GF-D8 (cell line): ENCODE measurements at places on chromosomes 4 and X.

GRCh38 chr4:48570646-48571220, 80.7 kb downstream of the ZAR1 start:
- no peak for DNase-seq

DNA sequence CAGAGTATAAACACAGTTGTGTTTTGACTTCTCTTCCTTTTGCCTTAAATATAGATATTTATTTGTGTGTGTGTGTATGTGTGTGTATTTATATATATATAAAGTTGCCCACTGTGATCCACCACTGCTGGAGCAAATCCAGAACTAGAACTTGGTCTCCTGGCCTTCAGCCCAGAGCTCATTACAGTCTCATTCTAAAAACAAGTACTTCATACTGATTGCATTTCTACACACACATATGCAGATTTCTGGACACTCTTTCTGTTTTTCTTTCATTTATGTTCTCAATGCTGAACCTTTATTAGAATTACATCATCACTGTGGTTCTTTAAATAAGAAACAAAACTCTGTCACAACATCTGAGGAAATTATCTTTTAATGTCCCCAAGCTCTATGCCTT, 381 bp downstream of the TXK start:
- DNase-seq = no peak

DNA sequence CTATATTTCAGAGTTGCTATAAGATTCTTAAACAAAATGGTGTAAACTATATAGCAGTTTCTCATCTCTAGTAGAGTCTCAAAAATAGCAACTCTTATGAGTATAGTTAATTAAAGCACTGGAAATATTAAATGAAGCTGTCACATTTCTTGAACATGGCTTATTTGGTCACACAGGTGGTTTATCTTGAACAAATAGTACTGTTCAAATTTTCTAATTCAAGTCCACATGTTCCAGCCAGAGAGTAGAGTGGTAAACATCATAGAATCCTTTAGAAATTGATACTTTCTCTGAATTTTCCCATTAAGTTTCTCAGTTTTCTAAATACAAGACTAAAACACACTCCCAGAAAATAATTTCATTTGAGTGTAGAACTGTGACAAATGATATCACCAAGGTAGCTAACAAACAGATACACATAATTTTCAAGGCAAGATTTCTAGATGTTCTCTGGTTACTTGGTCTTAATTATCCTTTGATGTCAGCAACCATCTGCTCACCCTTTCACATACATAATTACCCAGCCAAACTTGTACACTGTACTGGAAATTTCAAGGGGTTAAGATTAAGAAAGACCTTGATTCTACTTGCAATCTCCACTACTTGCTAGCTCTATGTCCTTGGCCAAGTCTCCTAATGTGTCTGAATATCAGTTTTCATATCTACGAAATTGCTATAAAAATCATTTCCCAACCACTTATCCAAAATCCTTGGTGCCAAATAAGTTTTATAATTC, 24.3 kb upstream of the PAK3 start:
- DNase-seq = no peak

DNA sequence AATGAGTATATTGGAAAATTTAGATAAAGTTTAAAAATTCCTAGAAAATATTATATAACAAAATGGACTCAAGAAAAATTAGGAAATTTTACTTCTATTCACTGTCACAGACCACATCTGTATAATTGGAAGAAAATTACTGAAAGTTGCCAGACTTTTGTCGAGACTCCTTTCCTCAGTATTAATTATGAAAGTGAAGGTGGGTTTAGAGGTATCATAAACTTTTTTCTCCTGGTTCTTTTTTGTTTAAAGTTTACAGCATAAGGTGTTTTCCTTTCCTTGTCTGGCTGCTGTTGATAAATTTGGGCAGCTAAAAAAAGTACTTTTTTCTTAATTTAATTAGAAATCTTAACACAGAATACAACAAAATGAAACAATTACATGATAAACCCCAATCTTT, 6.7 kb upstream of the TEX13D start:
- no peak for DNase-seq

DNA sequence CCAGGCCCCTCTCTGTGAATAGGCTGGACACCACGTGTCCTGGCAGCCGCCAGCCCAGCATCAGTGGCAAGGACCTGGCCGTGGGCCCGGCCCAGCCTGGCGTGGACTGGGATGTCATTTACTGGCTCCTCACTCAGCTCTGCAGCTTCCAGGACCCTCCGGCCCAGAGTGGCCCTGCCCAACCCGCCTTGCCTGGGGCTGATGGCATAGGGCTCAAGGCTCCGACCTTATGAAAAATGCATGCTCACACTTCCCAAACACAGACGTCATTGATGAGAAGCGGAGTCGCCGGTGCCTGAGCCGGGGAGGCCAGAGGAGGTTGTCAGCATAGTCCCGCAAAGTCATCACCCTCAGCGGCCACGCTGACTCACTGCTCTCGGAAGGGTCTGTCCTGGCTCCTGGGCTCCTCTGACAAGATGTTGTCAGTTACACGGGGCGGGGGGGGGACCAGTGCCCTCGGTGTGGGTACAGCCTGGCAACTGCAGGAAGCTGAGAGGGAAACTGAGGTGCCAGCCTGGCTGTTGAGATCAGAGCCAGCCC, 14.3 kb downstream of the CFAP99 start:
- DNase-seq = no peak

- DNase-seq = no peak
Measured at GRCh38 chr4:8272472-8273428, 3.2 kb downstream of the HTRA3 start.

DNA sequence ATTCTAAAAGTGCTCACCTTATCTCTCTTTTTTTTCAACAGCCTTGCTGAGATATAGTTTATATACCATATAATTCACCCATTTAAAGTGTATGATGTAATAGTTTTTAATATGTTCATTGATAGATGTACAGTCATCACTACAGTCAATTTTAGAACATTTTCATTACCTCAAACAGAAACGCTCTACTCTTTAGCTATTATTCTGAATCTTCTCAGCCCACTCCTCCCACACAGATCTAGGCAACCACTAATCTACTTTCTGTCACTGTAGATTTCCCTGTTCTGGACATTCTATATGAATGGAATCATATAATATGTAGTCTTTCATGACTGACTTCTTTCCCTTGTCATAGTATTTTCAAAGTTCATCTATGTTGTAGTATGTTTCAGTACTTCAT, 22.6 kb downstream of the MND1 start:
- DNase-seq = no peak

GRCh38 chr4:123060039-123060770, 137.8 kb upstream of the NUDT6 start:
- DNase-seq = no peak

DNA sequence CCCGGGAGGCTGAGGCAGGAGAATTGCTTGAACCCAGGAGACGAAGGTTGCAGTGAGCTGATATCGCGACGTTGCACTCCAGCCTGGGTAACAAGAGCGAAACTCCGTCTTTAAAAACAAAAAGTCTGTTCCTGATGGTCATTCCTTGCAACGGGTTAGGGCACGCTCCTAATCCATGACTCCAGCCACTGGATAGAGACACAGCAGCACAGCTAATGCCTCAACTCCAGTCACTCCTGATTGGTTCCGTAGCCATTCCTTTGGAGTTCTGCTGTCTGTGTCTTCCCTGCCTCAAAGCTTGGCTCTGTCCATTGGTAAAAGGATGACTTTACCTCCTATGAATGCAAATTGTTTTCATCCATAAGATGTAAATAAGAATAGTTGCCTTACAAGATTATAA, 44.3 kb upstream of the FAM9A start:
- no peak for DNase-seq

DNA sequence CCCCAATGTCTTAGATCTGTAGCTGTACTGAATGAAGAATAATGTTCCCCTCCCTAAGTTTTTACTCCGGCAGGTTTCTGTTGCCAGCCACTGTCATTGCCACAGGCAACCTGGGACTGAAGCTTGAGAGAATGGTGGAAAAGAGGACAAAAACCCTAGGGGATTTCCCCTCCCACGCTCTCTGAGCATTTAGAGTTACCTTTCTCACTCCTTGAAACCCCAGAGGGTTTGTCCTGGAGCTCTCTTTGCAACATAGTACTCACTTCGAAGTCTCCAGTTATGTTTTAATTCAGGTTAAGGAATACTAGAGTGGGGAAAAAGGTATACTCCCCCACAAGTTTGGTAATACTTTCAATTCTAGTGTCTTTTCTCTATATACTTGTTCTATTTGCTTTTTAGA, 31.5 kb downstream of the F8 start:
- no peak for DNase-seq

DNA sequence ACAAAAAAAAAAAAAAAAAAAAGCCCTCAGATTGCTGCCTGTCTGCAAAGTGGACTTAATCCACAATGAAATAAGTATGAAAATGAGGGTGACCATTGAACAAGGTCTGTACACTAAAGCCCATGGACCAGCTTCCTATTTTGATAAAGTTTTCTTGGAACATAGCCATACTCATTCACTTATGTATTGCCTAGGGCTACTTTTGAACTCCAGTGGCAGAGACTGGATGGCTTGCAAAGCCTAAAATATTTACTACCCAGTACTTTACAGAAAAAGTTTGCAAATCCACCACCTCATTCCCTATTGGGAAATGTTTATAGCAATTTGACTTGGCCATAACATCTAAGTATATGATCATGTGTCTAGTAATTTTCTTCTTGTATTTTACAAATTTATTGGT, 481.7 kb downstream of the NAF1 start:
- DNase-seq = no peak

DNA sequence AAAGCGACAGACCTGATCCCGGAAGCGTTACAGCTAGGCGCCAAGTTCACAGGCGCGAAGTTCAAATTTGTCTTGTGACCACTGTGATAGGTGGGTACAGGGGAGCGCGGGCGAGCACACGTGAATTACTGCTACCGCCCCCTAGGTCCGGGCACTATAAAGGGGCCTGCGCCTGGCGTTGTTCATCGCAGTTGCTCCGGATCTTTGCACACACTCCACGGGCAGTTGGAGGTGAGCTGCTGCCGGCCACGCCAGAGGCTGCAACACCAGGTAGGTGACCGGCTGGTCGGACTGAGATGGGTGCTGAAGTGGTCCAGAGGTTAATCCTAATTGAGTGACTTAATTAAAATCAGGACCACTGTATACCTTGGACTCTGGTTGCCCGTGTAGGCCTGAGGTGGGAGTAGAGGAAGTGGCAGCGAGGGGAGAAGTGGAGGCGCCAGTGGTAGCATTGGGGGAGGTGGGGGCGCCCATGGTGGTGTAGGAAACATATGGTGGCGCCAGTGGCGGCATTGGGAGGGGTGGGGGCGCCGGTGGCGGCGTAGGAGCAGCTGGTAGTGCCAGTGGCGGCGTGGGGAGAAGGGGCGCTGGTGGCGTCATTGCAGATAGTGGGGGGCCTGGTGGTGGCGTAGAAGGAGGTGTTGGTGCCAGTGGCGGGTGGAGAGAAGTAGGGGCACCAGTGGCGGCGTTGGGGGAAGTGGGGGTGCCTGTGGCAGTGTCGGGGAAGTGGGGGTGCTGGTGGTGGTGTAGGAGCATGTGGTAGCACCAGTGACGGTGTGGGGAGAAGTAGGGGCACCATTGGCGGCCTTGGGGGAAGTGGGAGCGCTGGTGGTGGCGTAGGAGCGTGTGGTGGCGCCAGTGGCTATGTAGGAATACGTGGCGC, at the start of gene GCNA:
Gene GCNA, plus strand, starts transcription at position 185 of the 883 bp plus-strand sequence. CDS start 2,385 bp downstream, outside the sequence.
- no peak for DNase-seq

DNA sequence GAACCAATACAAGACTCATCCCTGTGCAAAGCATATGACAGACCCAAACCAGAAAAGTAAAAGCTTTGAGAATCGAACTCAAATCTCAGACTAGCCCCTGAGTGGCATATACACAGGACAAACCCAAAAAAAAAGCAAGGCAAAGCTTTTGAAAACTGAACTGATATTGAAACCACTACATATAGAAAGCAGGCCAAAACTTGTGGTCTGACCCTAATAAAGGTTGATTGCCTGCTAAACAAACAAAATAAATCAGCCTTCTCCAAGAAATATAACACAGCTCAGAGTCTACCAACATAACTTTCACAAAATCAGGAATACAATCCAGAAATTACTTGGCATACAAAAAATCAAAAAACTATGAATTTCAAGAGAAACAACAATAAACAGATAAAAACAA, 40.3 kb downstream of the LRBA start:
- no peak for DNase-seq

GRCh38 chr4:52873861-52874343, 11.8 kb downstream of the RASL11B start:
- no peak for DNase-seq

- DNase-seq = no peak
Measured at GRCh38 chrX:10016519-10017132, 49.5 kb downstream of the CLDN34 start.

GRCh38 chr4:33722254-33722653, 2522.1 kb downstream of the ARAP2 start:
- no peak for DNase-seq

GRCh38 chr4:125728568-125728967, 413.8 kb downstream of the FAT4 start:
- DNase-seq = no peak

DNA sequence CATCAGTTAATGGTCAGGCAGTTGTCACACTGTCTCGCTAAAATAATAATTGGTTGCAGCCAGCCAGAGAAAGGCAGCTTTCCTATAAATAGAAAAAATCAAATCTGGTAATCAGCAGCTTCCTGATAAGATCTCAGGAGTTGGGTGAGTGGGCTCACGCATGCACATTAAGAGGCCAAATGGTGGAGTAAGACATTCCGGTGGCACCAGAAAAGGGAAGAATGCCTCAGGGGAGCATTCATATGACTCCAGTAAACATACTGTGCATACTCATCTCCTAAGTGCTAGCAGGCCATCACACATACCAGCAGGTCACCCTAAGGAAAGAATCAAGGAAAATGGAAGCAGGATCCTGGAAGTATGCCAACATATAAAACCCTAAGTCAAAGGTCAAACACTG, 40.1 kb downstream of the UGT2B15 start:
- no peak for DNase-seq

GRCh38 chr4:15584785-15585184, 70.4 kb downstream of the FBXL5 start:
- no peak for DNase-seq

DNA sequence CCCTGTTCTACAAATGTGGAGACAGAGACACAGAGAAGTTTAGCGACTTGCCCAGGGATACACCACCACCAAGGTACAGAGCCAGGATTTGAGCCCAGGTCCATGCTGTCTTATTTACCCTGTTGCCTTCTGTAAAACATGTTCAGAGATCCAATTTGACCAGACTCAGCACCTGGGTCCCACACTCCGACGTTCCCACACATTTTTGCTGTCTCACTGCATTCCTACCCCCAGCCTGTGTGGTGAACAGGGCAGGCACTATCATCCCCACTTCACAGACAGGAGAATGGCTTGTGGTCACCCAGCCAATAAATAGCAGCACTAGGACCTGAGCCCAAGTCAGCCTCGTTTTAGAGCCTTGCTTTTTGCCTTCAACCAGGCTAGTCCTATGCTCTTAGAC, 102.8 kb downstream of the PJA1 start:
- no peak for DNase-seq

- DNase-seq = no peak
Measured at GRCh38 chrX:69299951-69300714, 134.9 kb upstream of the PJA1 start.

GRCh38 chr4:91267543-91267942, 1036.2 kb upstream of the GRID2 start:
- DNase-seq = no peak
